ENCODE measurements at places on chromosomes 3 and 15.

- no peak for DNase-seq
Measured at GRCh38 chr3:111609700-111610099, 14.6 kb upstream of the ZBED2 start.

GRCh38 chr3:56059731-56060130 lies 408.5 kb downstream of the ERC2 start:
- no peak for DNase-seq

- no peak for DNase-seq
Measured at GRCh38 chr15:38238311-38238710, 14.3 kb upstream of the SPRED1 start.

GRCh38 chr3:151367448-151367847 lies 17.1 kb downstream of the P2RY12 start:
- DNase-seq = no peak

DNA sequence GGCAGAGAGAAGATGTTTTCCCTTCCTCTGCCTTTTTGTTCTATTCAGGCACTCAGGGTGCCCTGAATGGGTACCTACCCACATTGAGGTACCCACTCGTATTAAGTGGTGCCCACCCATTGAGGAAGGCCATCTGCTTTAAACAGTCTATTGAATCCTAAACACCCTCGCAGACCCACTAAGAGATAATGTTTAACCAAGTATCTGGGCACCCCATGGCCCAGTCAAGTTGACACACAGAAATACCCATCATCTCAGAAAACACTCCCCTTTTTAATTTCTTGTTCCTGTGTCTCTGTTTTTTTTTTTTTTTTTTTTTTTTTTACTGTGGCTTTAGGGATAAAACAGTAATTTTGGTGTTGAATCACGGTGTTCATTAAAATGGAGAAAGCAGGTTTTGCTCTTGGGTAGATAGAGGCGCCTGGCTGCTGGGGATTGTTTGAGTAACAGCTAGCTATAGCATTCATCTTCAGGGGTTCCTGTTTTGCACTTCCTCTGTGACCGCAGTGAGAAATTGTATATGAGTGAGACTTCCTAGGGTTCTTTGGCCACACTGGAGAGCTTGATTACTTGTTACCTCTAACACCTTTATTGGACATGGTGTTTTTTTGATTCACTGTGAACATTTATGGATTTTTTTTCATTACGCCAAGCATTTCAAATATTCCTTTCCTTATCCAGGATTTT lies 259.1 kb downstream of the PTPRG start:
- DNase-seq = no peak

DNA sequence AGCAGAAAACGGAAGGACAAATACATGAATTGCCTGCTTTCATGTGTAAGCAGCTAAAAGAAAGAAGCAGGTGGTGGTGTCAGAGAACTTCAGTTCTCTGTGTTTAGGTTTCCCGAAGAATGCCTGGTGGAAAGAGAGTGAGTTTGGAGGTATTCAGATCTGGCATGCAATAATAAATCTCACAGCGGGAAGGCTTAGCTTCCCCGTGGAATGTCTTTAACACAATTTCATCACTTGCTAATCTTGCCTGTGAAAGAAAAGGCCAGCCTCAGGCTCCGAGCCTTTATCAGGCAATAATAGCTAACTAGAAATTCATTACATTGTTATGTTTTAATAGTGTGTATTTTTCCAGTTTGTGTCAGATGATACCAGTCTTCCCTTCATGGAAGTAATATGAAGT lies 220.3 kb downstream of the PDZRN3 start:
- DNase-seq = no peak

GRCh38 chr3:47581422-47581821 lies 2.8 kb upstream of the CSPG5 start:
- DNase-seq = no peak

DNA sequence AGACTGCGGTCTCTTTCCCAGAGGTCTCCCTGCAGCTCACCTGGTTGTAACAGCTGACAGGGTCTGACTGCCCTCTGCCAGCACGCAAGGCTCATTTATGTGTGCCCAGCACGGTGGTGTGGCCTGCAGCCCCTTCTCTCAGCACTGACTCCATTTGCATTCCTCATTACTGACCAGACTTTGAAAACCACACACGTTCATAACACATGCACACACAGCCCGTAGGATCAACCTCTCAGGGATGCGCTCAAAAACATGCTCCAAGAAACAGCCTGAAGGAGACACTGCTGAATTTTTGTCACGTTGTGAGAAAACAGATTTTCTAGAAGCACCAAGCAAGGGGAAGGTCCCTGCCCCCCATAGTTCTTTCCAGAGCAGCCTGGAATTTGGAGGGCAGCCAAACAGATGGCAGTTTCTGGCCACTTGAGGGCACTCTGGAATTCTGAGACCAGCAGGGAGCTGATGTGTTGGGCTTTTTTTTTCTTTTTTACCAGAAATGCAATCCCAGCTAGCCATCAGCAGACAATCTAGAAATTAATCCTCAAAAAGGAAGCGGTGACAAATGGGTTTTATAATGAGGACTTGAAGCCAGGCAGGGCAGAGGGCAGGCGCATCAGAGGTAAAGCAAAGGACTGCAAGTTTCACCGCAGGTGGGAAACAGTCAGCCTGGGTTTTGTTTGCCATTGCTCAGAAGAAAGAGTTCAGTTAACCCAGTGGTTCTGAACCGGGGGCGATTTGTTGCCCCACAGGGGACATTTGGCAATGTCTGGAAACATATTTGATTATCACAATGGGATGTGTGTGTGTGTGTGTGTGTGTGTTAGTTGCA lies 170.5 kb upstream of the PROK2 start:
- DNase-seq = no peak

DNA sequence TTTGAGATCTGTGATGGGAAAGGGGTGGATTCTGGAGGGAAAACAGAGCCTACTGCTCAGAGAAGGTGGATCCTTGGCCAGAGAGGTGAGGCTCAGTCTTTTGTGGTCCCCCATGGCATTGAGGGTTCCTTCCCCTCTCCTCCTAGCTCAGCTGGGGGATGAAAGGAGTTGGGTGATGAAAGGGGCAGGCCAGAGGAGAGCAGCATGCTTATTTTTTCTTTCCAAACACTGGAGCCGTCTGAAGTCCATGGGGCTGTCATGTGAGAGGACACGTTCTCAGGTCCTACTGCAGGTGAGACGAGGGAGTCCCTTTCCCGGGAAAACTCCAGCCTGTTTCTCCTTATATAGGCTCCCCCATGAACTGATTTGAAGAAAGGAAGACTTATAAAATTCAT lies 71.4 kb downstream of the SCN5A start:
- no peak for DNase-seq
